ENCODE measurements at places on chromosomes 2 and 18. TPM values are rescaled to one million over a fixed set of nuclear protein-coding genes. Genes with fewer than 3 reads are reported as not detected.

DNA sequence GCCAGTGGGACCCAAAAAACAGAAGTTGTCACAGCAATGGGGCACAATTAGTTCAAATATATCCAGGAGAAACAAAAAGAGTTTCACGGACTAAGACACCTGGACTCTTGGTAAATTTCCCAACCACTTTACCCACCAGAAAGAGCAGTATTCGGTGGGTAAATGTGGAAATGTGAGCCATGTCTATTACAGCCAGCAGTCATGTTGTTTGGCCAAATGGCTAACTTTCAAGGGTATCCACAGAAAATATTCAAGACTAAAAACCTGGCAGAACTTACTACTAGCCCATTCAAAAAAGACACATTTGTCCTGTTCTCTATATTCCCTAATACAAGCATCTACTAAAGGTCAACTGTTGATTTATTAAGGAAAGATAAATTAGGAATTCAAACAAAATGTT lies 1296.0 kb upstream of the NXPH2 start:
- no peaks in the 10 kb centered on the region for H3K27me3 ChIP-seq
- no peak overlapping the region for H3K27ac ChIP-seq
- H3K36me3 ChIP-seq = no peaks in the 10 kb centered on the region
- no peaks in the 10 kb centered on the region for H3K4me1 ChIP-seq
- DNase-seq = no peak

Gene TLX2
- not detected for total RNA-seq

Gene ATP5F1A
- 284 TPM for total RNA-seq

Gene RFTN2
- total RNA-seq = 0.22 TPM

- no peaks in the 10 kb centered on the region for H3K27me3 ChIP-seq
- peaks cover 91% of the 10 kb centered on the region for H3K4me1 ChIP-seq
- no peak for DNase-seq
- peak overlapping the region; percentile 43 for H3K4me3 ChIP-seq
- peaks cover 35% of the 10 kb centered on the region for H3K36me3 ChIP-seq
- H3K27ac ChIP-seq = peak overlapping the region; percentile 71
These were observed 28.6 kb downstream of the ITGA6 start for GRCh38 chr2:172456002-172456401.

DNA sequence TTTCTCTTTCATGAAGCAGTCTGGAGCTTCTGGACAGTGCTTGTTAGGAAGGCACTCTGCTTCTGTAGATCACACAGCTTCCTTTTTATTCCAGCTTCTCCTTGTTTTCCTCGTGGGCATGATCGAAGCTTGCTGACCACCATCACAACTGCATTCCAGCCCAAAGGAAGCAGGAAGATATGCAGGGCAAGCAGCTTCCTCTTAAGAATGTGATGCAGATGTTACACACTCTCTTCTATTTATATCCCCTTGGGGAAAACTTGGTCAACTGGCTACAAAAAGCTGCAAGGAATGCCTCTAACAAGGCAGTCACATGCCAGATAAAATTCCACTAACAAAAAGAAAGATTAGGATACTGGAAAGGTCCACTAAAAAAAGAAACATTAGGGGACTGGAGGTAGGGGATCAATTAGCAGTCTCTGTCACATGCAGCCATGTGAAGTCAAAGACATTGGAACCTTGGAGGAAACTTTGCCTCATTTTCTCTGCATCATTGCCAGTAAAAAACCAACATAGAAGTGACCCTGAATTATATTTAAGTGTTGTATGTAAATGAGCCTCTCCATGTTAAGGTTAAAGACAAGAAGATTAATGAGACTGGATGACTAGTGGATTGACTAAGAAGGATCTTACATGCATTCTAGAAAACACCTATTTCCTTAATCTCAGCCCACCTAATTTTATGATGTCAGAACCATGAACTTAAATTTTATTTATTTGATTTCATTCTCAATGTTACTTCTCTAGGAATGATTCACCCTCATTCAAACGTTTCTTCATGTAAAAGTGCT lies 98.3 kb downstream of the NAB1 start:
- H3K36me3 ChIP-seq = no peaks in the 10 kb centered on the region
- no peak for DNase-seq
- no peaks in the 10 kb centered on the region for H3K27me3 ChIP-seq

GRCh38 chr2:196925768-196926561 lies 542 bp downstream of the PGAP1 start:
- H3K4me1 ChIP-seq = peaks cover 33% of the 10 kb centered on the region
- no peaks in the 10 kb centered on the region for H3K27me3 ChIP-seq
- no peaks in the 10 kb centered on the region for H3K36me3 ChIP-seq
- DNase-seq = peak; percentile 4
- H3K4me3 ChIP-seq = peak overlapping the region; percentile 91
- H3K27ac ChIP-seq = peak overlapping the region; percentile 92

DNA sequence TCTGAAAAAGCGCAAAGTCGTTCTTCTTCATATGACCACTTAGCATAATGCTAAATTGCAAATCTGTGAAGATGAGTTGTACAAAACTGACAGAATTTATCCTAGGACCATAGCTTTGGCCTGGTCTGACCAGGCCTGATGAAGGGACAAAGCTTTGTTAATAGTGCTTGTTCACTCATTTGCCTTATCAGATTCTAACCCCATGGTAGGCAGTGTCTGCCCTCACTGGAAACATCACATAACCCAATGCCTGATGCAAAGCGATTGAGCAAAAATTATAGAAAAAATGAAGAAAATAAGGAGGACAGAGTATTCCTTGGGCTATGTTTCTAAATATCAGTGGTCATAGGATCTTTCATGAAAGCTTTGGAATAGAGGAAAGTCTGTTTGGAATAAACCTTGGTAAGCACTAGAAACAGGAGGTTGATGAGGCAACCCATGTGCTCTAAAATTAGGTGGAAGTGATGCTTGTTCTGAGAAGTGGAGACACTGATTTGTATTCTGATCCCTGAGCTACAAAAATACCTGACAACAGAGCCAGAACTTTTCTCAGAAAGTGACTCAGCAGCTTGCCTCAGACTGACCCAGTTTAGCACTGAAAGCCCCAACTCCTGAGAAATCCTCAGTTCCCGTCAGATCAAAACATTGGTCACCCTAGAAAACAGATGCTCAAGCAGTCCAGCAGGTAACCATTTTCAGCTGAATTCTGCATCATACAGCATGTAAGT lies 131.4 kb upstream of the MAPRE2 start:
- H3K4me3 ChIP-seq = no peak overlapping the region
- no peaks in the 10 kb centered on the region for H3K27me3 ChIP-seq
- no peak overlapping the region for H3K27ac ChIP-seq
- no peak for DNase-seq
- no peaks in the 10 kb centered on the region for H3K4me1 ChIP-seq

GRCh38 chr2:191947235-191947634 lies 100.3 kb upstream of the CAVIN2 start:
- no peak overlapping the region for H3K4me3 ChIP-seq
- no peaks in the 10 kb centered on the region for H3K36me3 ChIP-seq
- no peak for DNase-seq
- H3K27me3 ChIP-seq = peaks cover 13% of the 10 kb centered on the region
- H3K27ac ChIP-seq = no peak overlapping the region

Gene TEX51
- total RNA-seq = not detected

DNA sequence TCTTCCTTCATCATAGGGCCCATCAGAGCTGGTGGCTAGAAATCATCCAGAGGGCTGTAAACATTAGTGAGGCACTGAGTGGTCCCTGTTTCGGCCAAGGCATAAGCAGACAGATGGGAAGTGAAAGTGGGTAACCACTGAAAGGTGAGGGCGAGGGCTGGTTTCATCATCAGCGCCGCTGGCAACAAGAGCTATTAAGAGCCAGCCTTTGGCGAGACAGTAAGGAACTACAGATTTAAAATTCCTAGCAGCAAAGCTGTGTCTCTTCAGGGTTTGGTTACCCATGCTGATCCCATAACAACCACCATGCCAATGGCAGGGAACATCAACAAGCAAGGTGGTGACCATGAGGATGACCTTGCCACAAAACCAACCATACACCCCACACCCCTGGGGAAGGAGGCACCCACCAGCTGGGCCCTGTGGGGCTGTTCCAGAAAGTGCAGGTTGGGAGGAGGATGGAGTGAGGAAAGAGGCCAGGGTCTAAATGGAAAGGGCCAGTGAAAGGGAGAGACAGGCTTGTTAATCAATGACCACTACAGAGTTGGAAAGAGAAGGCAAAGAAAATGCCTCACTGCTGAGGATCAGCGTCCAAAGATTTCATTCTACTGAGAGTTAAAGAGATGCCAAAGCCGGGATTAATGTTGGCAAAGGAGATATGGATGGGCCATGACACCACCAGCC lies 9.0 kb upstream of the SLC20A1 start:
- no peak for DNase-seq
- no peaks in the 10 kb centered on the region for H3K36me3 ChIP-seq
- no peak overlapping the region for H3K4me3 ChIP-seq
- peak overlapping the region; percentile 95 for H3K27ac ChIP-seq
- H3K27me3 ChIP-seq = no peaks in the 10 kb centered on the region

Gene SP5
- not detected for total RNA-seq

DNA sequence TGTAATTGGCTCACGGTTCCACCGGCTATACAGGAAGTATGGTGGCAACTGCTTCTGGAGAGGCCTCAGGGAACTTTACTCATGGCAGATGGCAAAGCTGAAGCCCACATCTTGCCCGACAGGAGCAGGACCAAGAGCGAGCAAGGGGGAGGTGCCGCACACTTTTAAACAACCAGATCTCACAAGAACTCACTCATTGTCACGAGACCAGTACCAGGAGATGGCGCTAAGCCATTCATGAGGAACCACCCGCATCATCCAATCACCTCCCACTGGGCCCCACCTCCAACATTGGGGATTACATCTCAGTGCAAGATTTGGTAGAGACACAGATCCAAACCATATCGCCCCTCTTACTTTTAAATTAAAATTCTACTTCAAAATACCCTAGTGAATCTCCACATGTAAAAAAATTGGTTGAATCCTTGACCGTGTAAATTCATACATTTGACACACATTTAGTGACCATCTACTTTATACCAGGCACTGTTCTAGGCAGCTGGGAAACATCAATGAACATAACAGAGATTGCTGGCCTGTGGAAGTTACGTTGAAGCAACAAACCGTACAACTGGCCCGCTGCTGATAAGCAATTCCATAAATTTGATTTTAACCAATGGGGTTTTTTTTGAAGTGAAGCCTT lies 87.6 kb downstream of the ALPK2 start:
- H3K36me3 ChIP-seq = no peaks in the 10 kb centered on the region
- peak overlapping the region; percentile 60 for H3K27ac ChIP-seq
- no peak overlapping the region for H3K4me3 ChIP-seq
- H3K27me3 ChIP-seq = peaks cover 5% of the 10 kb centered on the region
- peak; percentile 16 for DNase-seq

- no peak overlapping the region for H3K4me3 ChIP-seq
- H3K4me1 ChIP-seq = peaks cover 5% of the 10 kb centered on the region
- H3K36me3 ChIP-seq = no peaks in the 10 kb centered on the region
- DNase-seq = no peak
- H3K27me3 ChIP-seq = peaks cover 3% of the 10 kb centered on the region
These were observed 33.3 kb downstream of the IL1R2 start for GRCh38 chr2:102025016-102025501.

GRCh38 chr2:157420771-157421323 lies 23.0 kb downstream of the CYTIP start:
- peak overlapping the region; percentile 75 for H3K4me3 ChIP-seq
- H3K36me3 ChIP-seq = peaks cover 69% of the 10 kb centered on the region
- no peak for DNase-seq
- H3K4me1 ChIP-seq = peaks cover 70% of the 10 kb centered on the region
- no peaks in the 10 kb centered on the region for H3K27me3 ChIP-seq

DNA sequence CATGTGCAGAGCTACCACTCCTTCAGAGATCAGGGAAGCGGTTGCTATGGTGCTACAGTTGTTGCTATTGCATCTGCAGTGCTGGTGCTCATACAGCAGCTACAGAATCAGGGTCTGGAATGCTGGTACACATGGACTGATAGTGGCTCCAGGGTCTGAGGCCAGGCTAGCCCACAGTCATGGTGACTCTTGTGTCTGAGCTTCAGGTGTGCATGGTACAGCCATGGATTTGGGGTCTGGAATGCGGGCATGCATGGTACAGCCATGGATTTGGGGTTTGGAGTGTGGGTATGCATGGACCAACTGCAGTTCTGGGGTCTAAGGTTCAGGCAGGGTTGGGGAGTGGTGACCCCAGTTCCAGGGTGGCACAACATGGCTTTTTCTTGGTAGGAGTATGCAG lies 185.2 kb downstream of the SLC4A3 start:
- H3K27me3 ChIP-seq = peaks cover 13% of the 10 kb centered on the region
- H3K4me1 ChIP-seq = no peaks in the 10 kb centered on the region
- DNase-seq = no peak
- H3K36me3 ChIP-seq = no peaks in the 10 kb centered on the region

DNA sequence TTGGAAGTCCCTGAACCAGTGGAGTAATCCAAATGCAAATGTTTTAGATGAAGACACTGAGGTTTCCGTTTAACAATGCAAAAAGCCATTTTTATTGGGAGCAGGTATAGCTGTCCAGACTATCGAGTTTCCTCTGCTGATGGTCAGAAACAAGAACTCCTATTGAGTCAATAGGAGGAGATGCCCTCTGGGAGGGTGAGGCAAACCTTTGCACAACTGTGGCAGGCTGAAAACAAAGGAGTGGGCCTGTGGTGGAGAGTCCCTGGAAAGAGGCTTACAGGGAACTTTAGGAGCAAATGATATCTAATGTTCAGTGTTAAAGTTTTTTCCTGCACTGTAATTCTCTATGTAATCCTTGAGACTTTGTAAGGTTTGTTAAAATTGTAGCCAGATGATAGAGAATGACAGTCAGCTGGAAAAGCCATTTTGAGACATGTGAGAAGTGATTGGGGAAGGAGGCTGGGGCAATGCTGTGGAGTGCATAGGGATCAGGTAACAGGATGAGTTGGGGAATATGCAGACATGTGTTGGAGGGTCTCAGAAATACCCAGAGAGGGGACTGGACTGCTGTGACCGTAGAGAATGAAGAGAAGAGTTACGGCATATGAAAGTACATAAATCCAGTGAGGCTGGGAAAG lies 15.1 kb upstream of the EML4 start:
- peaks cover 10% of the 10 kb centered on the region for H3K4me1 ChIP-seq
- H3K36me3 ChIP-seq = no peaks in the 10 kb centered on the region
- H3K4me3 ChIP-seq = no peak overlapping the region
- no peak for DNase-seq
- no peak overlapping the region for H3K27ac ChIP-seq

- H3K36me3 ChIP-seq = no peaks in the 10 kb centered on the region
- H3K4me3 ChIP-seq = no peak overlapping the region
- H3K27me3 ChIP-seq = peaks cover 31% of the 10 kb centered on the region
- DNase-seq = no peak
- H3K4me1 ChIP-seq = no peaks in the 10 kb centered on the region
- H3K27ac ChIP-seq = no peak overlapping the region
These were observed 127.4 kb downstream of the NYAP2 start for GRCh38 chr2:225526760-225527390.

DNA sequence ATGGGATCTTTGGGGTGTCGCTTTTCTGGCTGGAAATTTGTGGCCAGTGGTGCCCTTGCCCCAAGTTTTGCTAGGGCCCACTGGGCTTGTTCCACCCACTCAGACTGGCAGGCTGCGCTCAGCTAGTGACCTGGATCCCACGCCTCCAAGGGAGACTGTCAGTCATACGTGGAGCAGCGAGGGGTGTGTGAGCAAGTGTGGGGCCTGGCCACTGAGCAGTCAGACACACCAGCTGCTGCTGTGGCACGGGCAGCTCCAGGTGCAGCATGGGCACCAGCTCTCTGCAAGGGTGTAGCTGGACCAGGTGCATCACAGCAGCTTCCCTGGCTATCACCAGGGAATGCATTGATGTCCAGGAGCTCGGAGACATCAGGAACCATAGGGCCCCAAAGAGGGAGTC lies 327.0 kb downstream of the NR4A2 start:
- H3K36me3 ChIP-seq = no peaks in the 10 kb centered on the region
- DNase-seq = no peak
- H3K4me3 ChIP-seq = no peak overlapping the region
